Type B pancreatic cell (in vitro differentiated cells): ENCODE measurements at places on chromosomes 12 and 14. TPM values are rescaled to one million over a fixed set of nuclear protein-coding genes. Genes with fewer than 3 reads are reported as not detected.

RNASE7 gene
- total RNA-seq = 0.55 TPM in 1 of 2 replicates, not detected in the other

ANKS1B gene
- 4.7 and 7.6 TPM in 2 replicates for total RNA-seq

SYNE2 gene
- 68.1 and 75.1 TPM in 2 replicates for total RNA-seq

TRHDE gene
- total RNA-seq = 1.7 and 3.2 TPM in 2 replicates

RNASE12 gene
- not detected in 2 replicates for total RNA-seq

DNA sequence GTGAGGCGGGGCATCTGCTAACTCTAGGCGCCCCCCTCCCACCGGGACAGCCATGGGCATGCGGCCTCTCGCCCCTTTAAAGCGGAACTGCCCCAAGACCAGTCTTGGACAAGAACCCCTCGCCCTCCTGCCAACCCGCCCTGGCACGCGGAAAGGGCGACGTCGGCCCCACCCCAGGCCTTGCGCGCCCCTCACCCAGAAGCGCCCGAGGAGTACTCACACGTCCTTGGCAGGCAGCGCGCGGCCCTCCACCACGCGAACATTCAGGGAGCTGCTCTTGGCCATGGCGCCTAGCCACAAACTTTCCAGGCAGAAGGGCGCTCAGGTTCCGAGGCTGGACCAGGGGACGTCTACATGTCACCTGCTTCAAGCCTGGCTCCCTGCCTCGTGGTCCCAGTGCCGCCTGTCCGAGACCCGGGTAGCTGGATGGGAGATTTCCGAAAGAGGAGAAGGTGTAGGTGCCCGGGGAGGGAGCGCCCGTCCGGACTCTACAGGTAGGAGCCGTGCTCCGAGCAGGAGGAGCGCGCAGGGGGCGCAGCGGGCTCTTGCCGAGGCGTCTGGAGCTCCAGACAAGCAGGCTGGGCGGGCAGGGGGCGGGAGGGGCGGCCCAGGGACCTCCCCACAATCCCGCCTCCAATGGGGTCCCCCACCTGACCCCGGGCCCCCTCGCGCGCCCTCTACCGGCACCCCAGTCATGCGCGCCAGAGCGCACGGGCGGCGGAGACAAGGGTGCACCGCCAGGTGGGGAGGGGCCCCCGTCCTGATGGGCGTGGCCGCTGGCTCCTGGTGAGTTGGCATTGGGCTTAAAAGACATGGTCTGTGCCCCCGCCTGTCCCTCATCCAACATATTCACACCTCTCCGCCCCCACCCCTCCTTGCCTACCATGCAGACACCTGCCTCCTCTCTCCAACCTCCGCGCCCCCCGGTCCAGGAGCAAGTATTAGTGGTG, at the start of gene RASAL1:
RASAL1 (minus strand) TSS at position 584 of the 950 bp plus-strand sequence; CDS start at position 285, 299 bp downstream.
- H3K27me3 ChIP-seq = peaks cover 41% of the 10 kb centered on the region
- no peak for DNase-seq
- no peaks in the 10 kb centered on the region for H3K4me1 ChIP-seq
- peak within 1 kb of the TSS; percentile 80 for H3K4me3 ChIP-seq

- H3K4me1 ChIP-seq = peaks cover 5% of the 10 kb centered on the region
- H3K36me3 ChIP-seq = no peaks in the 10 kb centered on the region
- peak; percentile 62 for DNase-seq
- H3K27me3 ChIP-seq = peaks cover 9% of the 10 kb centered on the region
Observed at GRCh38 chr14:104438166-104438887, 141.2 kb upstream of the C14orf180 start.

DNA sequence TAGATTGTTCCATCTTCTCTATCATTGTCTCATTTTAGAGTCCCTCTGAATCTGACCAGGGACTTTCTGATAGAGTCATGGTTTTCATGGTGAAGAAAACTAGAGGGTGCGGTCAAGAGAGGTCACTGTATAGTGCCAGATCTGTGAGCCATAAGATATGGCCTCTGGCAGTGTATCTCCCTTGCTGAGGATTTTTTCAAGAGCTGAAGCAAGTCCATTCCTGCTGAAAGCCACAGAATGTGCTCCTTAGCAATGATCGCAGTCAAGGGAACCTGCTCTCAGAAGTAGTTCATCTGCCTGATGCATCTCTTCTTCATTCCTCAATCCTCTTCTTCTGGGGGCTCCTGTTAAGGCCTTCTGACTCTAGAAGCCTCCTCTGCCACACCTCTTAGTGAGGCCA, 405.2 kb downstream of the EGLN3 start:
- H3K36me3 ChIP-seq = no peaks in the 10 kb centered on the region
- no peak overlapping the region for H3K4me3 ChIP-seq
- H3K27ac ChIP-seq = no peak overlapping the region

DNA sequence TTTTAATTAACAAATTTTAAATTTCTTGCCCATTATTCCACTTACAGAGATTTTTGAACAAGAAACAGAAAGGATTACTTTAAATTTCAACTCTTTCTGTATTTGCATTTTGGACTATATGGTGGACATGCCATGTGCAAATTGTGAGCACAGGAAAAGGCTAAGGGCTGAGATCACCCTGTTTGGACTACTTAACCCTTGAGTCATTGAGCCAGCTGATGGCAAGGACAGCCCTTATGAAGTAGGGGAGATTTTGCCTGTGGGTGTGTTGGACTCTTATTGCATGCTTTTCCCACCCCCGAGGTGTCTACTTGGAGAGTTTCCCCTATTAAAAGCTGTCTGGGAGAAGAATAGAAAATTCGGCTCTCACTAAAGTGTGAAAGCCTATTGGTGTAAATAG, 17.2 kb downstream of the DERA start:
- no peak for DNase-seq
- H3K4me1 ChIP-seq = peaks cover 18% of the 10 kb centered on the region
- peaks cover 30% of the 10 kb centered on the region for H3K36me3 ChIP-seq
- H3K4me3 ChIP-seq = no peak overlapping the region

DNA sequence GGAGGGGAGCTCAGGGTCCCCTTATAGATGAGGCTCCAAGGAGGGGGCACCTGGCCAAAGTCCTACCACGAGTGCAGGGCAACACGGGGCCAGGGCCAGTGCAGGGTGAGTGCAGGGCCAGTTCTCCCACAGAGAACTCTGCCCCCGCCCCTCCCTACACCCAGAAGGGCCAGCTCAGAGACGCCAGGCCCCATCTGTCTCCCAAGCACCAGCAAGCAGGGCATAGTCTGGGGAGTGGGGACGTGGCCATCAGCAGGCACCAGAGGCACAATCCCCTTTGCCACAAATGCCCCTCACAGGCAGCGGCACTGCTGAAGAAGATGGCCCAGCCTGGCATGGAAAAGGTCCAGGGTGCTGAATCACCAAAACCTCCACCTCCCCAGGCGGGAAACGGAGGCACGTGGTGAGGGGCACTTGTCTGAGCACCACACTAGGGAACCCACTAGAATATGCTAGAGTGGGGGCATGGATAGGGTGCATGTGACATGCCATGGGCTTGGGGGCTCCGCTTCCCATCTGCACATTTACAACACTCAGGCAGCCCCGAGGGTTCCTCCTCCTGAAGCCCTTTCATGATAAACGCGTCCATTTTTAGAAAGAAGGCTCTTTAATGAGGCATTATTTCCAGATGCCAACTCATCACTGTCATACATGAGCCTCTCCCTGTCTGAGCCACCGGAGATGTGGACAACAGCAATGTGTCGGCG, 17.8 kb downstream of the CCDC85C start:
- peaks cover 57% of the 10 kb centered on the region for H3K4me1 ChIP-seq
- no peaks in the 10 kb centered on the region for H3K27me3 ChIP-seq
- no peaks in the 10 kb centered on the region for H3K36me3 ChIP-seq
- H3K4me3 ChIP-seq = no peak overlapping the region
- no peak for DNase-seq

- H3K4me3 ChIP-seq = peak overlapping the region; percentile 92
- peak overlapping the region; percentile 97 for H3K27ac ChIP-seq
- no peak for DNase-seq
- peaks cover 5% of the 10 kb centered on the region for H3K4me1 ChIP-seq
- H3K36me3 ChIP-seq = peaks cover 11% of the 10 kb centered on the region
Observed at GRCh38 chr12:4320497-4320852, 538 bp upstream of the TIGAR start.

DNA sequence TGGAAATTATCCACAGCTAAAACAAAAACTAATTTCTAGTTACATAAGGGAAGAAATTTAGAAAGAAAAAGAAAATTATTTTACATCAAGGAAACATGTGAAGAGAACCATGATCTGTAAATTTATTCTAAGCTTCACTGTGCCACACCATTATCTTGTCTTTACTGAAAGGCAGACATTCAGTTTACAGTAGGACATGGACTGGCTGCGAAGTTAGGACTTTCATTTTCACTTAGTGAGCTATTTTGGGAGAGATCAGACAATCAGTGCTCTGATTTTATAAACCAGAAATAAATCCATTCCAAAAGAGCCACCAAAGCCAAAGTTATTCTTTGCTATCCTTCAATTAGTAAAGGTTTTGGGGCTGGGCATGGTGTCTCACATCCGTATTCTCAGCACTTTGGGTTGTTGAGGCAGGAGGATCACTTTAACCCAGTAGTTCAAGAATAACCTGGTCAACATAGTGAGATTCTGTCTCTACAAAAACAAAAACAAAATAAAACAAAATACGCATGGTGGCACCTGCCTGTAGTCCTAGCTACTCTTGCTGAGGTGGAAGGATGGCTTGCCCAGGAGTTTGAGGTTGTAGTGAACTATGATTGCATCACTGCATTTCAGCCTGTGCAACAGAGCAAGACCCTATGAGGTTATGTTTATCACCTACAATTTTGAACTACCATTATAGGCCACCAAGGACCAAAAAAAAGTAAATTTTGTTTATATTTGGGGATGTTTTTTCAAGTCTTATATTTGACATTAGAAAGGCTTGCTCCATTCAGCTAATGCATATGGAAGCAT, 1084.8 kb upstream of the ATXN7L3B start:
- DNase-seq = no peak
- no peaks in the 10 kb centered on the region for H3K27me3 ChIP-seq
- no peak overlapping the region for H3K27ac ChIP-seq
- no peaks in the 10 kb centered on the region for H3K36me3 ChIP-seq
- H3K4me3 ChIP-seq = no peak overlapping the region

- no peaks in the 10 kb centered on the region for H3K36me3 ChIP-seq
- H3K27me3 ChIP-seq = no peaks in the 10 kb centered on the region
- no peak for DNase-seq
- H3K4me3 ChIP-seq = no peak overlapping the region
- H3K4me1 ChIP-seq = no peaks in the 10 kb centered on the region
- H3K27ac ChIP-seq = no peak overlapping the region
Observed at GRCh38 chr12:70890895-70891832, 29.4 kb downstream of the PTPRR start.

GRCh38 chr12:67367843-67368242, 98.7 kb downstream of the CAND1 start:
- no peak for DNase-seq
- no peaks in the 10 kb centered on the region for H3K27me3 ChIP-seq
- peaks cover 14% of the 10 kb centered on the region for H3K4me1 ChIP-seq
- H3K36me3 ChIP-seq = no peaks in the 10 kb centered on the region
- H3K4me3 ChIP-seq = no peak overlapping the region

- H3K27me3 ChIP-seq = no peaks in the 10 kb centered on the region
- no peaks in the 10 kb centered on the region for H3K4me1 ChIP-seq
- H3K4me3 ChIP-seq = no peak overlapping the region
- no peak overlapping the region for H3K27ac ChIP-seq
- peaks cover 21% of the 10 kb centered on the region for H3K36me3 ChIP-seq
Observed at GRCh38 chr12:27871946-27872345, 91.9 kb upstream of the MANSC4 start.

GRCh38 chr14:73777420-73777819, 63.2 kb upstream of the PNMA1 start:
- no peaks in the 10 kb centered on the region for H3K27me3 ChIP-seq
- H3K27ac ChIP-seq = peak overlapping the region; percentile 24
- no peak for DNase-seq
- peaks cover 15% of the 10 kb centered on the region for H3K36me3 ChIP-seq
- H3K4me1 ChIP-seq = peaks cover 36% of the 10 kb centered on the region

DNA sequence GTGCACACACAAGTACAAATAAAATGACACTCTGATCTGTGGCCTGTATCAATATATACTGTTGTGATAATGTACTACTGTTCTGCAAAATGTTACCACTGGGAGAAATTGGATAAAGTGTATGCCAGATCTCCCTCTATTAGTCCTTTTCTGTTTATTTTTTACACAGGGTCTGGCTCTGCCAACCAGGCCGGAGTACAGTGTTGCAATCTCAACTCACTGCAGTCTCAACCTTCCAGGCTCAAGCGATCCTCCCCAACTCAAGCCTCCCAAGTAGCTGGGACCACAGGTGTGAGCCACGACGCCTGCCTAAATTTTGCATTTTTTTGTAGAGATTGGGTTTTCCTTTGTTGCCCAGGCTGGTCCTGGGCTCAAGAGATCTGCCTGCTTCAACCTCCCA, 1.9 kb downstream of the NT5DC3 start:
- H3K36me3 ChIP-seq = peaks cover 13% of the 10 kb centered on the region
- H3K4me3 ChIP-seq = peak overlapping the region; percentile 94
- H3K4me1 ChIP-seq = peaks cover 21% of the 10 kb centered on the region
- peaks cover 3% of the 10 kb centered on the region for H3K27me3 ChIP-seq

GRCh38 chr12:122851820-122852219, 16.6 kb downstream of the HIP1R start:
- no peak overlapping the region for H3K4me3 ChIP-seq
- no peaks in the 10 kb centered on the region for H3K27me3 ChIP-seq
- H3K36me3 ChIP-seq = no peaks in the 10 kb centered on the region

DNA sequence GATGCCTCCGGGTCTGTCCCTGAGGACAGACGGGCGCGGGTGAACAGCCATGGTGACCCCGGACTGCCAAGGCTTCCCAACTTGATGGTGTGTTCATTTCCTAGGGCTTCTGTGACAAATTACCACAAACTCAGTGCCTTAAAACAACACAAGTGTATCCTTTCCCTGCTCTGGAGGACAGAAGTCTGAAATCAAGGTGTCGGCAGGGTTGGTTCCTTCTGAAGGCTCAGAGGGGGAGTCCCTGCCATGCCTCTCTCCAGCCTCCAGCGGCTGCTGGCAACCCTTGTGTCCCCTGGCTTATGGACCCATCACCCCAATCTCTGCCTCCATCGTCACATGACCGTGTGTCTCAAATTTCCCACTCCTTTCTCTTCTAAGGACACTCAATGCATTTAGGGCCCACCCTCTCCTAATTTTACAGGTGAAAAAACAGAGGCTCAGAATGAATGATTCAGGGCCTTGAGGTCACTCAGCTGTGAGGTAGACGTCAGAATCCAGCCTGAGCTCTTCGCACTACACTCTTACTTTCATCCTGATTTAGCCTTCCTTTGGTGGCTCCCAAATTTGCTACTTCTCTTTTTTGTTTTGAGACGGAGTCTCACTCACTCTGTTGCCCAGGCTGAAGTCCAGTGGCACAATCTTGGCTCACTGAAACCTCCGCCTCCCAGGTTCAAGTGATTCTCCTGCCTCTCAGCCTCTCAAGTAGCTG, 45.4 kb downstream of the VCPKMT start:
- no peak for DNase-seq
- no peaks in the 10 kb centered on the region for H3K27me3 ChIP-seq
- no peak overlapping the region for H3K4me3 ChIP-seq
- no peak overlapping the region for H3K27ac ChIP-seq
- H3K36me3 ChIP-seq = peaks cover 5% of the 10 kb centered on the region
- H3K4me1 ChIP-seq = peaks cover 3% of the 10 kb centered on the region

DNA sequence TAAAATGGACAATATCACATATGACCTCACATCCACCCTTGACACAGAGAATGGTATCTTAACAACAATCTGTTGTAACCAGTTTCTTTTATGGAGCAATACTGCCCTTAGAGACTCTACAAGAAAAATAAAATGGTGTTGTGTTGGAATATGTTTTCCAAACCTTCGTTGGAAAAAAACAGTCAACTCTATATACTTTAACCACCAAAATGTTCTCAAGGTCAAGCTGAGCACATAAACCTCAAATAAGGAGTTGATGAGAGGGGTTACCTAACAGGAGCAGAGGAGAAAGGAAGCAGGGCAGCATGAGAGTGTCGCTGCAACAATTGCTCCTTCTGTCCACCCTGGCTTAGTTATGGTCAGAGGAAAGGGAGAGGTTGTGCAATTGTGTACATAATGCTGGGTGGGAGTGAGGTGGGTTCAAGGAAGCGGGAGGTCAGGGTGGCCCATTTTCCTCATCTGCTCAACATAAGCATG, 179.2 kb upstream of the BMP4 start:
- H3K4me3 ChIP-seq = no peak overlapping the region
- DNase-seq = no peak
- no peaks in the 10 kb centered on the region for H3K36me3 ChIP-seq
- H3K27ac ChIP-seq = no peak overlapping the region
